Activated T-cell treated with anti-CD3 and anti-CD28 coated beads, Interleukin-2, amount 50 U/mL, for 48 hours (primary cell): ENCODE measurements at places on chromosomes 6 and 20.
A peak's percentile ranks its signal among the peaks of the same experiment; 100 is the strongest.

DNA sequence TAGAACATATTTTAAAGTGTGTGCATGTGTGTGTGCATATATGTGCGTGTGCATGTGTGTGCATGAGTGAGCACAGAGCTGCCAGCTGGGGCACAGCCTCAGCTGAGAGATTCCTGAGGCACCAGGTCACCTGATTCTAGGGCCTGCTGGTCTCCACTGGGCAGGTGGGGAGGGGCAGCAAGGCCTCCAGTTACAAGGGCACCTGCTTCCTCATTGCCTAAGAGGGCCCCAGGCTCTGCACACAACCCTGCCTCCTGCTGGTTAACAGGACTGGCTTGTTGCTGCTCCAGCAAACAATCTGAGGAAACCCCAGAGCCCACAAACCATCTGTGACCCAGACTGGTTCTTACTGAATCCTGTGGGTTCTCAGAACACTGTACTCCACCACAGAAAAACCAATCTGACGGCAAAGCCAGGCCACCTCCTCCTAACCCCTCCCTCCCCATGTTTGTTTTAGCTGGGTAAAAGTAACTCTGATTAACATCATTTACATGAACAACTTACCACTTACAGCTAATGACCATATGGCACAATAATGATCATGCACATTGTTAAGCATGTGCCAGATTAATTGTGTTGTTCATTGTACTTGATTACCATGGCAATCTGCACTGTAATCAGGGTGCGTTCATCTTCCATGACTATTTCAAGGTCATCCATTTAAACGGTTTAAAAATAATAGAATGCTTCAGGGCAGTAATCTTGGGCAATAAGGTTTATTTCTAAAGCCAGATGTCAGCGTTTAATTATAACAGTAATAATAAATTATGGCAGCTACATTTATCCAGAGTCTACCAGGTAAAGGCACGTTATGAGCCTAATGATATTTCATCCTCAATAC is 23.1 kb upstream of the UBE2J1 start:
- DNase-seq, result peak; percentile 54

DNA sequence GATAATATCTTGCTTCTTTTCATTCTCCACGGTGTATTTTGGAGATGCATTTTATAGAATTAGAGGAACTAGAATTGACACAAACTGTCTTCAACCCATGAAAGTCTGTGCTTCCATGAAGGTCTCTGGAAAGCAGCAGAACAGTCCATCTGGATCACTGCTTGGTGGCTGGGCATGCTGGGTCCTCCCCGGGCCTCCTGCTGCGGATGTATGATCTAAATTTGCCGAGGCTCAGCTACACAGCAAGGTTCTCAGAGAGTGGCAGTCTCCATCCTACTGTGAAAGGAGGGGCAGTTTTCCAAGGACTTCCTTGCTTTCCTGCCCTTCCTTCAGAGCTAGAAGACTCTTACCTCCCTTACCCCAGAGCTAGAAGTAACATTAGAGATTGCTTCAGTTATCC is 15.1 kb downstream of the PKIG start:
- no peak for DNase-seq

GRCh38 chr6:52788478-52788877 is 15.1 kb downstream of the GSTA1 start:
- no peak for DNase-seq

DNA sequence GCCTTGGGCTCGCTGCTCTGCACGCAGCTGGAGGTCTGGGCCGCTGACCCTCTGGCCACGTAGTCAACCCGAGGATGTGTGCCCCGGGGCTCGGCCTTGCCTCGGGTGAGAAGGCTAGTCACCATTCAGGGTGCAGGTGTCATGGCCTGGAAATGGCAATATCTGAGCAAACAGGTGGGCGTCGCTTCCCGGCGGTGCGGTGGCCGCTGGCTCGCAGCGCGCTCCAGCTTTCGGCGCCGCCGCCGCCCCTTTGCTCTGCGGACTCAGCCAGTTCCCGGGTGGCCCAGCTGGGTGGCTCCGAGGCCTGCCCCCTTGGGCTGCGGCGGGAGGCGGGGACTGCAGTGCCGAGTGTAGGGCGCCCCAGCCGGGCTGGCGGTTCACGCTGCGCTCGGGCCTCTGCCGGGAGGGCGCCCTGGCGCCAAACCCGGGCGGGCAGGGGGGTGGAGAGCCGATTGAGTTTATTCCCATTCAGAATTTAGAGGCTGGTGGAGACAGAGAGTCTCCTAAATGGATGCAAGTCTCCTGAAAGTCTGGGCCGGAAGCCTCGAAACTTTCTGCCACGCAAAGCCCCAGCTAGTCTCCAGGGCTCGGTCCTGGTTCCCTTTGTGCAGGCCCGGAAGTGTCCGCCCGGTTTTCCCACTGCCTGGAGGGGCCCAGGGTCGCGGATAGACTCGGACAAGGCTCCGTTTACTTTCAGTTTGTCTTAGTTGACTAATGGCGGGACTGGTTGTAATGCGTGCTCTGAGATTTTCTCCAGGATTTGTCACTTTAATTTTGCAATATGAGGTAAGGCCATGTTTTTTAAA is 11.3 kb upstream of the TFAP2A start:
- no peak for DNase-seq

- DNase-seq, result no peak
Measured at GRCh38 chr6:158769771-158770432, 49.3 kb downstream of the EZR start.

GRCh38 chr6:4946521-4946920 is 57.3 kb downstream of the RPP40 start:
- no peak for DNase-seq

- DNase-seq, result no peak
Measured at GRCh38 chr20:39773380-39774000, 811.3 kb downstream of the DHX35 start.

GRCh38 chr20:56815796-56816195 is 186.7 kb downstream of the TFAP2C start:
- DNase-seq, result no peak

GRCh38 chr20:11936157-11936556 is 18.5 kb downstream of the BTBD3 start:
- DNase-seq, result no peak

GRCh38 chr6:70277470-70277869 is 25.4 kb downstream of the COL9A1 start:
- no peak for DNase-seq

- no peak for DNase-seq
Measured at GRCh38 chr20:4017051-4017712, 1.8 kb upstream of the RNF24 start.

- DNase-seq, result no peak
Measured at GRCh38 chr6:166640342-166641043, 13.4 kb upstream of the RPS6KA2 start.

- peak; percentile 77 for DNase-seq
Measured at GRCh38 chr6:109690373-109690736, 647 bp downstream of the AK9 start.

DNA sequence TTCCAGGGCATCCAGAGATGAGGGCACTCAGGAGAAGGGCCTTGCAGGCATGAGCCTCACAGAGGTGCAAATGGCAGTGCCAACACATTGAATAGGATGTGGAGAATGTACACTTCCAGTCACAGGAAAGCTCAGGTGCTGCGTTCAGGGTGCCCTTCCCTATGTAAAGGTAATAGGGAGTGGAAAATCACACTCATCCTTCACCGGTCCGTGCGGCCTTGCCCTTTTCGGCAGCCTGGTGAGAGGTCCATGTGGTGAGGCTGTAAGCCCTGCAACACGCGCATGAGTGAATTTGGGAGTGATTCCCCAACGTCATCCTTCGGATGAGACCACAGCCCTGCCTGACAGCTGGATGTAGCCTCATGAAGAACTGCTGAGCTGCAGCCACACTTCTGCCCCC is 43.0 kb upstream of the RPS6KA2 start:
- DNase-seq, result no peak

DNA sequence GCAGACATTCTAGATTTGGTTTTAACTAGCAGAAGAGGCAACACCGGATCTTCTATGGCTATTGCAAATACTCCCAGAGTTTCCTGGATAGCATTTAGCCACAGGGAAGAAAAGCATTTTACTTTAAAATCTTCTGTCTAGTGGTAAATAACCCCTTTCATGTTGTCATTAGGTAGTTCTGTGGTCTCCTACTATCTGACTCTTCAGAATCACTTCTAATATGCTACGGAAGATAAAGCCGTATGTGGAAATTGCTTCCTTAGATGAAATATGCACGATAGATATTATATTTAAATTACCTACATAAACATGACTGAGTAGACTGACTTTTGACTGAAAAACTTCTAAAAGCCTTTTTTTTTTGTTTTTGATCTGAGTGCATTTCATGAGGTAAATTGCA is 759 bp downstream of the CRISP3 start:
- no peak for DNase-seq

DNA sequence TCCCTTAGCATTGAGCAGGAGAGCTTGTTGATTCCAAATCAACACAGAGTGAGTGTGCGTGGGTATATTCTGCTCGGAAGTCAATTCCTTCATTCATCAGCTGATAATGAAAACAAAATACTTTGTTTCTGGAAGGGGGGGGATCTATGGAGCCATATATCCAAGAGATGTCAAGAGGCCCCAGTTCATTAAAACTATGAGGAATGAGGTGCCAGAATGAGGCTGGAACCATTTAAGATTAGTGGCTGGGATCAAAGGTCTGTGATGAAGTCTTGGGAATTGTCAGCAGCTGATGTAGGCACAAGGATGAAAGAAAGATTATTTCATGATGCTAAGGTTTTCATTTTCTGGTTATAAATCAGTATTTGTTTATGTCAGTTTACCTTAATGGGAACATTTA is 30.5 kb upstream of the PLEKHG1 start:
- no peak for DNase-seq

DNA sequence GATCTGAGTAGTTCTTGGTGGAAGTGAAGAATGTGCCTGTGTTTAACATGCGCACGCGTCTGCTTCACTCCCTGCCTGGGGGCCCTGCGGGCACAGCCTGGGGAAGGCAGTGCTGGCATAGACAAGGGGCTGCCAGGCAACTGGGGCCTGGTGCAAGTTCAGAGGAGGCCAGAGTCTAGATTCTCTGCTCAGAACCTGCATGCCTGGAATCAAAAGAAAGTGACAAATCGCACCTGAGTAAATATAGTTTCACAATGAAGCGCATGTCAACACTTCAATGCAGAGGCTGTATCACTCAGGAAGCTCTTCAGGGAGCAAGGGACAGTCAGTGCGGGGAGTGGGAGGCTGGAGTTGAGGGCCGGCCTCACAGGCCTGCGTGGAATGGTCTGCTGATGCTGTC is 24.2 kb upstream of the PPP1R14C start:
- no peak for DNase-seq

DNA sequence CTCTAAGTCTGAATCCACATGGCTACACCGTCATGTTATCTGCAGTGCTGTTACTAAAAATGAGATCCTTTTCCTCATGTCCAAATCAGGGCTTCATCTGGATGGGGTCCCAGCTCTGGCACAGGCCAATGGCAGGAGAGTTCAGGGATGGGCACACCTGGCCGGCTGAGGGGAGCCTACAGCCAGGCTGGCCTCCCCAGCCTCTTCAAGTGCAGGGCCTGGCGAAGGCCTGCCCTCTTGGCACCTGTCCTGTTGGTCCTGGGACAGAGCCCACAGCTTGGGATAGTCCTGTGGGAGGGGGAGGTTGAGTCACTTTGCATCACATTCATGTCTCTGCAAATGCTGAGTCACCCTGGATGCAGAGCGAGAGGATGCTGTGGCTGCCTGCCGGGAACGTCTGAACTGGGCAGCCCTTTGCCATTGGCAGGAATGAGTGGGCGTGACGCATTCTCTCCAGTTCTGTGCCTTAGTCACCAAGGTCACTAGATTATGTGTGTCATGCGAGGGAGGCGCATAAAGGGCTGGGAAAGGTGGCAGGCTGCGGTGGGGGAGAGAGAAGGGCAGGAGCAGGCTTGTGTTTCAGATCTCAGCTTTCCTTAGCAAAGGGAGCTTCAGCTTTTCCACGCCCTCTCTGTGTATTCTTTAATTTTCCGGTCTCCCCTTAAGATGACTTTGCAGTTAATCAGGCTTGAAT is 223.2 kb upstream of the ECI2 start:
- DNase-seq, result peak; percentile 55

DNA sequence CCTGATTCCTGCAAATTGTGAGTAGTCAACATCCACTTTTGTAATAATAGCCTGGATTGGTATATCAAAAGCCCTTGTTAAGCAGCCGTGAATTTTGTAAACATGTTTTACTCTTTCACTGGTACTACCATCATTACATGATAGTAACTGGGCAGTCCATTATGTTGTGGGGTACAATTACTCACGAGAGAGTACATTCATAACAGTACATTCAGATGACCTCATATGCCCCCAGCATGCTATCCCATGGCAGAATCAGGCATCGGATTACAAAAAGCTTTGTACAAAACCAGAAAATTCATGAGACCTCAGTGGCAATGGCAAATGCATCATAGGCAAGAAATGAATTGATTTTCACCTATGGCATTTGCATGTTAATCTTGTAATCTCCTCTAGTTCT is 166.2 kb downstream of the EPM2A start:
- DNase-seq, result no peak

DNA sequence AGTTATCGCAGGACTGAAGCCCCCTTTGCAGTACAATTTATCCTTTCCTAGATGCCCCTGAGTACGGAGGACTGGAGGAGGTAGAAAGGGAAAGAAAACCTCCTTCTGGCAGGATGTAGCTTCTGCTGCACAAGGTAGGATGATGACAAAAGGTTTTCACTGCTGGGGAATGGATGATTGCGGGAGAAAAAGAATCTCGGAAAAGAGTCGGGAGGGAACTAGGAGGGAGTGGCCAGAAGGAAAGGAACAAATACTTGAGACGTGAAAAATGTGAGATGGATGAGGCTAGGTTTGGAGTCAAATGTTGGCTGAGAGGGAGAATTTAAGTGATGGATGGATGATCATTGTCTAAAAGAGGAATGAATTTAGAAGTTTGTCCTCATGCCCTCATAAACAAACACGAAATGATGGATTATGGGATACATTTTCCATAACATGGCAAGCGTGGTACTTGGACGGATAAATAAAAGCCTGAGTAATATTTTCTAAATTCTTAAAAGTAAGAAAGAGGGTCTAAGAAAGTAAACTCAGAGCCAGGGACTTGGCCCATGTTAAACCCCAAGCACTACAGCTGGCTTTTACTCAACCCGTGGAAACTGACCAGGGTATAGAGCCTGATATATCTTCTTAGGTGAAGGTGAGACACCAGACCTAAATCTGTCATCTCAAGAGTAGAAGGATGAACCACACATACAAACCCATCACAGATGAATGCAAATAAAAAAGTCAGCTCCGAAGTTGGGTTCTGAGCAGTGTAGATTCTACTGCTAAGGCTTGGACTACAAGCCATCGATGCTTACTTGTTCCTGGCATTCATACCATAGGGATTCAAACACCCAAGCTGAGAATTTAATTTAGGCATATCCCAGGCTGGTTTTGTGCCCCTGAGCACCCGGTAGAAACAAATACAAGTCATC is 72.4 kb downstream of the HFE start:
- DNase-seq, result no peak

GRCh38 chr20:37280403-37280802 is 9.1 kb upstream of the MANBAL start:
- no peak for DNase-seq

GRCh38 chr6:127592964-127593363 is 16.0 kb downstream of the C6orf58 start:
- DNase-seq, result no peak

GRCh38 chr20:48877304-48877703 is 44.2 kb upstream of the ARFGEF2 start:
- DNase-seq, result no peak

- DNase-seq, result peak; percentile 47
Measured at GRCh38 chr6:159086033-159086618, 41.3 kb upstream of the TAGAP start.
